ENCODE measurements at places on chromosomes 3 and 15. TPM values are rescaled to one million over a fixed set of nuclear protein-coding genes. Genes with fewer than 3 reads are reported as not detected.
A peak's percentile ranks its signal among the peaks of the same experiment; 100 is the strongest.

DNA sequence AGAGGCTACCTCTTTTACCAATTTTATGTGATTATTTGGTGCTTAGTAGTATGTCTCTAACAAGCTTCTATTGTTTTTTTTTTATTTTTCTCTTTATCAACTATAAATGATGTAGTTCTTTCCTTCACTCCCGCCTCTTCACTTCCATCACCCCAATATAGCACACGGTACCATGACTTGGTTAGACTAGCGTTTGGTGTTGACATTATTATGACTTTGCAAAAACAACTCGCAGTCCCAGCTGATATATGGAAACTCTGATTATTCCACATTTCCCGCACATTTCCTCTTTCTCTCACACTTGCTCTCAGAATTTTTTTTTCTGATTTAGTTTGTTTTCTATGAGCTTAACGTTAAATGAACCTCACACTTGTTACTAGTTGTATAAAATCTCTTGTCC is 162.2 kb downstream of the GREM1 start:
- DNase-seq = no peak

- no peak for DNase-seq
Observed at GRCh38 chr3:4396006-4396405, 71.1 kb downstream of the SUMF1 start.

GRCh38 chr3:9352917-9353752 is 9.7 kb upstream of the THUMPD3 start:
- DNase-seq = peak; percentile 66

GRCh38 chr15:28116521-28117431 is 17.7 kb upstream of the OCA2 start:
- no peak for DNase-seq

GRCh38 chr3:128488991-128489673 is 3.9 kb downstream of the GATA2 start:
- no peak for DNase-seq

GRCh38 chr3:192038726-192039125 is 577.8 kb downstream of the PYDC2 start:
- DNase-seq = peak; percentile 11

DNA sequence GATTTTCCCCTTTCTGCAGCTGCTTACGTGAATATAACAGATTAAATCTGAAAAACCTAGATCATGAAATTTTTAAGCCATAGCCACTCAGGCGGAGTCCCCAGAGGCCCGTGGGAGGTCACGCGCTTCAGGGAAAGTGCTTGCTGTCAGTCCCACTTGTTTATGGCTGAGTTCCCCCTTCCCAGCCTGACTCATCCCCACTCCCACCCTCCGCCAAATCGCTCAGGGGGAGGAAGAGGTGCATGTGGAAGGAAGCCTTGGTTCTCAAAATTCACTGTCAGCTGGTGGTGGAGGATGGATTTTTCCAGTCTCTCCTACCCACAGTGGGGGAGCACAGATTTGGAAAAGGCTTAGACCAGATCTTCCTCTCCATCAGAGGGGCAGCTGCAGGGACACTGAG is 67.4 kb downstream of the CORO2B start:
- no peak for DNase-seq

The ZBED2 gene
- total RNA-seq = not detected

The CHRNB4 gene
- not detected for total RNA-seq

The CCDC191 gene
- total RNA-seq = 0.51 TPM

The CHRFAM7A gene
- 4.6 TPM for total RNA-seq

The SEMA5B gene
- total RNA-seq = not detected
